ENCODE measurements at places on chromosomes 2 and 18. TPM values are rescaled to one million over a fixed set of nuclear protein-coding genes. Genes with fewer than 3 reads are reported as not detected.

GRCh38 chr2:239156516-239157265 is 244.1 kb downstream of the HDAC4 start:
- no peak overlapping the region for H3K27ac ChIP-seq
- no peak for DNase-seq
- no peak overlapping the region for H3K4me3 ChIP-seq
- H3K27me3 ChIP-seq: no peaks in the 10 kb centered on the region
- H3K4me1 ChIP-seq: no peaks in the 10 kb centered on the region

DNA sequence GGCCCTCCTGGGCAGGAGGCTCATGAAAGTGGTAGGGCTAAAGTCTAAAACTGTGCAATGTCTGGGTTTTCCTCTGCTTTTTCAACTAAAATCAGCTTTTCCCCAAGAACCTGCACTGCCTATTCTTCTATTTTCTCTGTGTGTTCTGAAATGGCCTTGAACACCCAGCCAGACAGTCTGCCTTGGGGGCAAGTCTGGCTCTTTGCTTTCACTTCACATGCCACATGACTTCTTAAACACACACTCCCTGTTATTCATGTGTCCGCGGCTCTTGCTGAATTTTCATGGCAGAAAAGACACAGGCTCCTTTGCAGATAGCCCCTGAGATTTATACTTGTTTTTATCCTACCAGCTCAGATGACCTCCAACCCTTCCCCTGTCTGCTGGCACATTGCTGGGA is 10.6 kb upstream of the RPIA start:
- peaks cover 23% of the 10 kb centered on the region for H3K4me1 ChIP-seq
- H3K4me3 ChIP-seq: peak overlapping the region; percentile 23
- H3K36me3 ChIP-seq: no peaks in the 10 kb centered on the region
- DNase-seq: peak; percentile 81

- no peak for DNase-seq
- H3K27ac ChIP-seq: no peak overlapping the region
- no peak overlapping the region for H3K4me3 ChIP-seq
- peaks cover 1% of the 10 kb centered on the region for H3K27me3 ChIP-seq
These were observed 282.1 kb downstream of the ZNF516 start for GRCh38 chr18:76212960-76213359.

DNA sequence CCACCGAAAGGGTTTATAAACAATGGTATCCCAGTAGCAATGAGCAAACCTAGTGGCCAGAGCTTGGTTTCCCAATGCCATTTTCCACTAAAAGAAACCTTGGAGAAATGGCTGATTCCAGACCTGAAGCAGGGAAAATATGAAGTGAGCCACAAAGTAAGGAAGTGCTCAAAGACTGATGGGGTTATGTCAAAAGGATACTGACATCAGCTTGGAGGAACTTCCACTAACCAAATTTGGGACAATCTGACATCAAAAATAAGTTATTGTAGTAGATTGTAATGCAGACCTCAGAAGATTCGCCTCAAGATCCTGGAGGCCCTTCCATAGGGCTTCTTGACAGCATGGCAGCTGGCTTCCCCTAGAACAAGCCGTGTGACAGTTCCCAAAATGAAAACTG is 79.4 kb upstream of the SP3 start:
- DNase-seq: no peak
- no peaks in the 10 kb centered on the region for H3K27me3 ChIP-seq
- no peaks in the 10 kb centered on the region for H3K36me3 ChIP-seq
- H3K27ac ChIP-seq: no peak overlapping the region

Gene SNTG2
- total RNA-seq: not detected

- no peaks in the 10 kb centered on the region for H3K4me1 ChIP-seq
- H3K36me3 ChIP-seq: peaks cover 16% of the 10 kb centered on the region
- H3K27me3 ChIP-seq: no peaks in the 10 kb centered on the region
- no peak overlapping the region for H3K4me3 ChIP-seq
- no peak overlapping the region for H3K27ac ChIP-seq
These were observed 71.3 kb downstream of the TTC27 start for GRCh38 chr2:32699151-32699550.

Gene ADD2
- 0.13 TPM for total RNA-seq

Gene ASB18
- total RNA-seq: not detected
